NCI-H1694 (cell line): ENCODE measurements at places on chromosomes 16 and 17.

DNA sequence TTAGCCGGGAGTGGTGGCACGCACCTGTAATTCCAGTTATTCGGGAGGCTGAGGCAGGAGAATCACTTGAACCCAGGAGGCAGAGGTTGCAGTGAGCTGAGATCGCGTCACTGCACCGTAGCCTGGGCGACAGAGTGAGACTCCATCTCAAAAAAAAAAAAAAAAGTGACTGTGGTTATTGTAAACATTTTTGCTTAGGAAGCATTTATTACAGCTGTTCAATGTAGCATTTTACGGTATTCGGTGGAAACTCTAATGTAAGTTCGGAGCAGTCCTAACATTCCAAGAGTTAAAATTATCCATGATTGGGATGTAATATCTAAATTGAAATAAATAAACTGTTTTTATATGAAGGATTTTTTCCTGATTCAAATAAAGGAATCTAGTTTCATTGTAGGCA lies 254.8 kb upstream of the HSBP1 start:
- DNase-seq: no peak

- DNase-seq: no peak
Observed at GRCh38 chr16:29182501-29182900, 197.6 kb downstream of the LAT start.

DNA sequence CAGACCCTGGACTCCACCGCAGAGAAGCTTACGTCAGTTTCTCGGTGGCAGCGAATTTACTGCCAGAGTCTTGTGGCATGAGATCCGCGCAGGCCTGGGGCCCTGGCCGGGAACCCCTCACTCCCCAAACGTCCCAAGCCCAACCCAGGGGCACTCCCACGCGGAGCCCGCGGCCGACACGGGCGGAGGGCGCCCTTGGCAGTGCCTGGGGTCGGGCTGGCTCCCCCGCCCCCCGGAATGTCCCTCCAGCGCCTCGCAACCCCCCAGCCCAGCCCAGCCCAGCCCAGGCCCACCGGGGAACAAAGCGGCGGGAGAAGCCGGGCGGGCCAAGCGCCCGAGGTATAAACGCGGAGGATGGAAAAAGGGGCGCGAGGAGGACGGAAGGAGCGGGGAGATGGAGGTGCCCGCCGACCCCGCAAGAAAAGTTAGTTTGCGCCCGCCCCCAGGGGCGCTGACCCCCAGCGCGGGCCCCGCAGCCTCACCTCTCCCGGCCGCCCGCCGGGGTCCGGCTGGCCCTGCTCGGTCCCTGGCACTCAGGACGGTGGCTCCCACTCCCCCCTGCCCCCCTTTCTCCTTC lies 330 bp downstream of the CASKIN2 start:
- no peak for DNase-seq

DNA sequence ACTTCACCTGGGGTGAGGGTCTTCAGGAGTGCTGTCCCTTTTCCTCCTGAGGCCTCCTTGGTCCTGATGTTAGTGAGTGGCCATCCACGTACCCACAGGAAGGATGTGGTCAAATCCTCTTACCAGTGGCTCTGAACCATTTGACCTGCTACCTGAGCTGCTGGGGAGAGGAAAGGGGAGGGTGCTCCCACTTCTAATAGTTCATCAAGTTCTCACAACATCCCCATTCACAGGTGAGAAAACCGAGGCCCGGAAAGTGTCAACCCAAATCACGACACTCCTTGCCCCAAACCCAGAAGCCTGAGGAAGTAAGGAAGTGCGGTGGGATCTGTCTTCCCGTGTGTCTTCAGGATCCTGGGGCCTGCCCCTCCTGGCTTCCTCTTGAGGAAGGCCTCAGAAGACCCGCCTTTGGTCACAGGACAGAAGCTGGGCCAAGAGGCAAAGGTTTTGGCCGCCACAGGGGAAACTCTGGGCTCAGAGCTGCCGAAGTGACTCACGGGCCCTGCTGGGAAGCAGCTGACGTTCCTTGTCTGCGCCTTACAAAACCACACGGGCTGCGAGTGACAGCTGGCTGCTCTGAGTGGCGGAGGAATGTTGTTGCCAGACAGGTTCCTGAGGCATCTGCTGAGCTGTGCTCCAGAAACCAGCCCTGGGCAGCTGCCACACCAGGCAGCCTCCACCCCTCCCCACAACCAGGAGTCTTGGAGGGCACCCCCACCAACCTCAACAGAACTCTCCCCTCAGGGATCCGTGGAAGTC lies 13.9 kb upstream of the KIFC3 start:
- DNase-seq: peak; percentile 56

DNA sequence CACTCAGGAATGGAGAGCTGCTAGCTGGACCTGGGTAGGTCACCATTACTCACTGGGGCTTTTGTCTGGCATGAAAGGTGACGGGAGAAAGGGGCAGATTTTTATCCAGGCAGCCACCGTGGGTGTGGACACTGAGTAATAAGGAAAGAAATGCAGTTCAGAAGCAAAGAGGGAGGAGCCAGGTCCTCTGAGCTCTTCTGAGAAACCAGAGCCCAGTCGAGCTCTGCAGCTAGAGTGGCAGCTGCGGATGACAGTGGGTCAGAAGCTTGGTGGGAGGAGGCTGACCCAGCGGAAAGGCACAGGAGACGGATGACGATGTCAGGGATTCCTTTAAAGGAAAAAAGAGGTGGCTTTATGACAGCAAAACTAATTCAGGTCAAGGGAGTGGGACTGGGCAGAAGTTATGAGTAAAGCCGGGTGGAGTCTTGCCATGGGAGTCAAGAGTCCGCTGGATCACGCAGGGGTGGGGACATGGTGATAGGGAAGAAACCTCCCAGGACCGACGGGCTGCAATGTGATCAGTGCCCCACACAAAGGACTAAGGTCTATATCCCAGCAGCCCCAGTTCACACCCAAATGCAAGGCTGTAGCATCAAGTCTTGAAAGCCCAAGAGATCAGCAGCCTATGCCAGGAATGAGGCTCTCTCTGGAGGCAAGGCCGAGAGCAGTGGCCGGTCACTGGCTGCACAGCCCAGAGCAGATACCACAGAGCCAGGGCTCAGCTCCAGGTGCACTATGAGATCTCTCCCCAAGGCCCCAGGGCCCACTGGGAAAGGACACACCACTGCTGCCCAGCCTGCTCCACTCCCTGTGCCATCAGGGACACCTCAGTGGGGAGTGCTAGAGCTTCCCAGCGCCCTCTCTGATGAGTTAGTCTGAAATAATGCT lies 6.3 kb upstream of the MNT start:
- DNase-seq: no peak

DNA sequence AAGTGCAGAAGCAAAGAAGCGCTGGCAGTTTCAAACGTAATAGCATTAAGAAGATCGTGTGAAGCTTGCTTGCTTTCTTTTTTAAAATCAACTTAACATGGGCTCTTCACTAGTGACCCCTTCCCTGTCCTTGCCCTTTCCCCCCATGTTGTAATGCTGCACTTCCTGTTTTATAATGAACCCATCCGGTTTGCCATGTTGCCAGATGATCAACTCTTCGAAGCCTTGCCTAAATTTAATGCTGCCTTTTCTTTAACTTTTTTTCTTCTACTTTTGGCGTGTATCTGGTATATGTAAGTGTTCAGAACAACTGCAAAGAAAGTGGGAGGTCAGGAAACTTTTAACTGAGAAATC lies 17.4 kb upstream of the RAB11FIP4 start:
- no peak for DNase-seq

DNA sequence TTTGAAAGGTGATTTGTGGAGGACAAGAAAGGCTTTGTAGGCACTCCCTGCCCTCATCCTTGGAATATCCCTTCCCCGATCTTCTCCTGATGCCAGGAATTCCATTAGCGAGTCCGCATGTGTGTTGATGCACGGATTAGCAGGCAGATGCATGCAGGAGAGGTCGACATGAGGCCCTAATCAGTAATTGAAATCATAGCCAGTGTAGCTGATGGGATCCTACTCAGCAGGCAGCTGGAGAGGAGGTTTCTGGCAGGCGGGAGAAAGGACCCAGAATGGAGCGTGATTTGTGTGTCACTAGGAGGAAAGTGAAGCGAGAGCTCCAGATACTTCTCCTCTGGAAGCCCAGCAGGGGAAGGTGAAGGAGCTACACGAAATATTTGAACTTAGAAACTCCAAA lies 196.3 kb upstream of the CDH11 start:
- peak; percentile 50 for DNase-seq

DNA sequence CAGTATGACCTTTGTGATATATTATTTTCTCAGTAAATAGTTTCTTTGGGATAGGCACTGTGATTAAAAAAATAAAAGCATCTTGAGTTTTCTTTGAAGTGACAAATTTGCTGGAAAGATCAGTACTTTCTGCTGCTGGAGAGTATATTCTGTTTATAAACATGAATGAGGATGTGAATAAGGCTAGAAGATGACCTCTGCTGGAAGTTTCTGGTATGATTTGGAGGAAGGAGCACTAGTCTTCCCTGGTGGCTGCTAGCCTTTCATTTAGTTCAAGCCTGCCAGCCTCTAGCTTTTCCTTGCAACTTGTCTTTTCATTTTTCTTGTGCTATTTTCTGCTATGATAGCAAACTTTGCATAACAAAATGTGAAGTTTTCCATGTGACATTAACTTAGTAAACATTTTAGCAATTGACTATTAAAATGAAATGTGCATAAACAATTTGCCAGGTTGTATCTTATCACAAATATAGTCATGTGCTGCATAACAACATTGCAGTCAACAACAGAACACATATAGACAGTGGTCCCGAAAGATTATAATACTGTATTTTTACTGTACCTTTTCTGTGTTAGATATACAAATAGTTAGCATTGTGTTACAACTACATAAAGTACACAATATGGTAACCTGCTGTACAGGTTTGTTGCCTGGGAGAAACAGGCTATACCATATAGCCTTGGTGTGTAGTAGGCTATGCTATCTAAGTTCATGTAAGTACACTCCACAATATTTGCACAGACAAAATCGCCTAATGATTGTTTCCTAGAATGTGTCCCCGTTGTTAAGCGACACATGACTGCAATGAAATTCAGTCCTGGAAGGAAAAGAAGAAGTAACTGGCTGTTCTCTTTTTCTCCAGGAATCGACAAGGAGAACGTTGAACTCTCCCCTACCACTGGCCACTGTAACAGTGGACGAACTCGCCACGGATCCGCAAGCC lies 18.1 kb upstream of the RAB11FIP4 start:
- peak; percentile 44 for DNase-seq

DNA sequence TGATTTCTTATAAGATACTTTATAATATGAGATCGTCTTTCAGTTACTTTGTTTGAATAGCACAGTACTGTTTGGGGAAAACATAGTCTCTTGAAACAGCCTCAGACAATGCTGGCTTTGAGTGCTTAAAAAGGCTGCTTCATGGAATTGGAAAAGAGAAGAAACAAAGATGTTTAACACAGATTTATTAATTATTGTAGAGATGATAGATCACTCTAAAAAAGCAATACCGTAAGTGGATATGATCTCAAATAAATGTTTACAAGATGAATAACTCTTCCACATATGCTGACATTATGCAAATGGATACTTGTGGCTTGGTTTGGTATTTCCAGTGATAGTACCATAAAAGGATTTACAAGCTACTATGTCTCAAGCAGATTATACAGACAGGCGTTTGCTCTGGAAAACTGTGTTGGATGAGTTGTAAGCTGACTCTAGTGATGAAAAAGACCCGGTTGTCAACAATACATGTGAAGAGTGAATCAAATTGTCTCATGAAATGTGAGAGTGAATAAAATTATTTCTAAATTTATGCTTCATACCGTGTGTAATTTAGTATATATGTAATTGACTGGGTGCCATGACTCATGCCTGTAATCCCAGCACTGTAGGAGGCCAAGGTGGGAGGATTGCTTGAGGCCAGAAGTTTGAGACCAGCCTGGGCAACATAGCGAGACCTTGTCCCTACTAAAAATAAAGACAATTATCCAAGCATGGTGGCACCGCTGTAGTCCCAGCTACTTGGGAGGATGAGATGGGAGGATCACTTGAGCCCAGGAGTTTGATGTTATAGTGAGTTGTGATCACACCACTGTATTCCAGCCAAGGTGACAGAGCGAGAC lies 105.4 kb downstream of the FTO start:
- no peak for DNase-seq

DNA sequence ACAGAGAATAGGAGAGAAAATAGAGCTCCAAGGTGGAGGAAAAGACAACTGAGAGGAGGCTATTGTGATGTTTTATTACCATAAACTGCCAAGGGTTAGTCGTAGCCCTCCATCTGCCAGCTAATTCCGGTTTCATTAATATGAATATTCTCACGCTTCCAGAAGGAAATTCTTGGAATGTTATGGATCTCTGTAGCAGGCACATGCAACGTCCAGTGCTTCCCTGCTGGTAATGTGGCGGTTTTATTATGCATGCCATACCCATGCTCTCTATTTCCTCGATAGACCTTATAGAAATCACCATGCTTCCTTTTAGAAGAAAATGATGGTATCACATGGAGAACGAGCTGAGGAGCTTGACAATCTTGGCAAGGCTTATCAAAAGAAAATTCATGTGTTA lies 463.6 kb downstream of the MAF start:
- no peak for DNase-seq

DNA sequence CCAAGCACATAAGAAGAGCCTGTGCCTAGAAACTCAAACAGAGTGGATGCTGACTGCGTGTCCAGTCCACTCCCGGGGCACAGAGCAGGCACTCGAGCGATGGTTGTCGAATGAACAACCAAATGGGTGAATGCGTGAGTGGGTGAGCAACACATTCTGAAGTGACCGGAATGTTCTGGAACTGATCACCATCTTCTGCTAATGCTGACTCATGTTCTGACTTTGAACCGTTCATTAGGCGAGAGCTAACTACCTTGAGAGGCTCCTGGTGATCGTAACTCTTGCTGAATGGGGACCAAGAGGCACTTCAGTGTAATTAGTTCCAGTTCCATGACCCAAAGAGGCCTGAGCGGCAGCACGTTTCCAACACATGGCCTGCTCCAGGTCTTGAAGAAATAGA lies 37.9 kb downstream of the IRF8 start:
- DNase-seq: no peak

- DNase-seq: no peak
Observed at GRCh38 chr17:31788956-31789355, 70.1 kb downstream of the COPRS start.

GRCh38 chr17:19724501-19725420 lies 8.4 kb upstream of the SLC47A2 start:
- DNase-seq: no peak

DNA sequence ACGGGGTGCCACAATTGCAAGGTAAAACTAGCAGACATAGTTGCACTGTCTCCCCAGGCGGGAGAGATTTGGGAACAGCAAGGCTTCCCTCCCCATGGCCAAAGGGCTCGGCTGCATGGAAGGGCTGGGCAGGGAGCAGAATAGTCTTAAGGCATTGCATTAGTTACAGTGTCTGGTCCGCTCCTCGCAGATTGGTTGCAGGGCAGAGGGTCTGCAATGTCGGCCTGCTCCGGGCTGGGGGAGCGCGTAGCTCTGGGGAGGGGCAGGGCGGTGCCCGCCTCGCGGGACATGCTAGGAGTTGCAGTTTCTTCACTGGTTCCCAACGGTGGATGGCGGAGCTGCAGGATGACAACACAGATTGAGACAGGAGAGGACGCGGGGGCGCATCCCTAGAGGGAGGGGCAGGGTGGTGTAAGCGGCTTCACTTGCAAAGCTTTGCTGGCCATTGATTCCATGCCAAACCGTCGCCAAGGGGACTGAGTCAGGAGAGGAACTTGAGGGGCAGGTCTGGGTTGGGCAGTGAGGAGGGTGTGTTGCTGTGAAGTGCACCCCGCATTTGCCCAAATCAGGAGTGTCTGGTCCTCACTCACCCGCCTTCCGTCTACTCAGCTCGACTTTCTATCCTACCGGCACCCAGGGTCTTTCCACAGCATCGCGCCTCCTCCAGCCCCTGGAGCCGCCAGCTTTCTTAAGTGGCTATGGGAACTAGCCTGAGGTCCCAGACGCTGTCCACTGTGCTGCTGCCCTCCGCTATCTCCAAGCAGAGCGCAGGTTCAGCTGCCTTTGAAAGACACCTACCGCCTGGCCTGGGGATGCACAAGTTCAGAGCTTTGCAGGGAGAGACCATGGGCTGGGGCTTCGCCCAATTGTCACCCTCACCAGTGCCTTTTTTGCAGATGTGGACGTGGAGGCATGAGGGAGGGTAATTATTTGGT lies 1748.9 kb downstream of the TP53TG3F start:
- no peak for DNase-seq
